ENCODE measurements at places on chromosomes 2 and 18. TPM values are rescaled to one million over a fixed set of nuclear protein-coding genes. Genes with fewer than 3 reads are reported as not detected.

- no peaks in the 10 kb centered on the region for H3K4me1 ChIP-seq
- no peaks in the 10 kb centered on the region for H3K27me3 ChIP-seq
- no peak overlapping the region for H3K4me3 ChIP-seq
These were observed 129.5 kb upstream of the TTC27 start for GRCh38 chr2:32498306-32498705.

GRCh38 chr2:45888641-45889040 lies 237.2 kb downstream of the PRKCE start:
- no peak overlapping the region for H3K27ac ChIP-seq
- DNase-seq = no peak
- no peak overlapping the region for H3K4me3 ChIP-seq
- peaks cover 26% of the 10 kb centered on the region for H3K4me1 ChIP-seq
- H3K27me3 ChIP-seq = no peaks in the 10 kb centered on the region
- H3K36me3 ChIP-seq = peaks cover 6% of the 10 kb centered on the region

Gene LHCGR
- total RNA-seq = not detected

Gene VAMP8
- total RNA-seq = 49.9 TPM

Gene RNU2-63P
- 9.1 TPM for total RNA-seq
